ENCODE measurements at places on chromosomes 5 and 9.

- DNase-seq = peak; percentile 80
These were observed 203.9 kb upstream of the RASEF start for GRCh38 chr9:83266666-83267496.

DNA sequence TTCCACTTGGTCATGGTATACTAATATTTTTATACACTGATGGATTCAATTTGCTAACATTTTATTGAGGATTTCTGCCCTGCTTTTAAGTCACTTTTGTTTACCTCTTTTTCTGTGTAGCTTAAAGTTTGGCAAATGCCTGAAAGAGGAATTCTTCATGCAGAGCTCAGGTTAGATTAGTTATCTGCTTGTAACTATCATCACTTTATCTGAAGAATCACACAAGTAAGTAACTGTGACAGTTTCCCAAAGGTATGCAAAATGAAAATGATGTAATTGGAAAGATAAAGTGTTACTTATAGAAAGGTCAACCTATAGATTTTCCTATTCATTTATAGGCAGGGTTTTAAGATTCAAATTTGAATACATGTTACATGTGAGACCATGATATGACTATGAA lies 188.8 kb upstream of the ACTBL2 start:
- DNase-seq = no peak

GRCh38 chr5:103232393-103232999 lies 26.1 kb upstream of the MACIR start:
- DNase-seq = peak; percentile 56

- DNase-seq = no peak
These were observed 721.0 kb upstream of the ARRDC3 start for GRCh38 chr5:92104126-92104525.

DNA sequence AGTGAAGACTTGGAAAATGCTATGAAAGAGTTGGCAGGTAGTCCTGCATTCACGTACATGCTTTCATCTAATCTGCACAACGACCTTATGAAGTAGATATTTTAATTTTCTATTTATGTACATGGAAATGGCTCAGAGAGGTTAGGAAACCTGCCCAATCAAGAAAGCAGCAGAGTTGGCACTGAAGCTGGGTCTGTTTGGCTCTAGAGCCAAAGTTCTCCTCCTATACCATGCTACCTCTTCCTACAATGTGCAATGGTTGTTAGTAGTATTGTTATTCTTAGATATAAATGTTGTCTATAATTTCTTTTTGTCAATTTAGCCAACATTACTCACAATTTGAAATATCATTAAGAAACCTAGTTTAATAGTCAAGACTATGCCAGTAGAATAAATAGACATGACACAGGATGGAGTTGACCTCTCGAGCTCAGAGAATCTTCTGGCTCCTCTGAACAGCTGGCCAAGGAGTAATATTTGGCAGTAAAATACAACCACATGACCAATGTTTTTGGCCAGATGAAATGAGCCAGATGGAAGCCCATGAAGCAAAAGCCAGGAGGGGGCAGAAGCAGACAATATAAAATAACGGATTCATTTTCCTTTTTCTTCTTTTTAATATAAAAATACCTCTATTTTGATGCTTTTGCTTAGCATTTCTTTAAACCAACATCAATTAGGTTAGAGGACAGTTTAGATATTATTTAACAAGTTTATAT lies 542.3 kb downstream of the PDE4D start:
- DNase-seq = no peak

- DNase-seq = peak; percentile 5
These were observed 136.9 kb upstream of the RFX3 start for GRCh38 chr9:3662671-3663070.

GRCh38 chr9:136943291-136944211 lies 987 bp downstream of the FBXW5 start:
- DNase-seq = peak; percentile 44

- DNase-seq = peak; percentile 9
These were observed 486.4 kb upstream of the ZNF608 start for GRCh38 chr5:125232779-125233230.

GRCh38 chr9:70880535-70880934 lies 240.9 kb downstream of the TRPM3 start:
- DNase-seq = no peak

- no peak for DNase-seq
These were observed 38.4 kb downstream of the BNC2 start for GRCh38 chr9:16832101-16832500.

DNA sequence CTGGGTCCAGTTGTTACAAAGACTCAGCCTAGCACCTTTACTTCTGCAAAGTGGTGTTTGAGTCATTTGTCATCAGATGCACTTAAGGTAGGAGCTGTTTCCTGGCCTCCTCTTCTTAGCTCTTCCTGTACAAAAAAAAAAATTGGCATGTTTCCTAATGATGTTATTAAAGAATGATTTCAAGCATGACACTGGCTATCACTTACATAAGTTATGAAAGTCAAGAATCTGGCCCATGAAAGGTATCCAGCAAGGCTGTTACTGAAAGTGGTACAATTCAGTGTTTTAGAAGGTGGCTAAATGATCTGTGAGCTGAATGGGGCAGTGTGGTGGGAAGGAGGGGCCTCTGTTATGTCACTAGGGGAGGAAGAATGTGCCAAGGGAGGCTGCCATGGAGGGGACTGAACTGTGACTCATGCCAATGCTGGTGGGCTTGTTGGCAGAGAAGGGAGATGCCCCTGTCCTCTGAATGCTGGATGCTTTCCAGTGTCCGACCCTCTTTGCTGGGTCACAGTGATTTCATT lies 175.1 kb upstream of the MAP1B start:
- peak; percentile 81 for DNase-seq

- no peak for DNase-seq
These were observed 4.7 kb downstream of the SPTAN1 start for GRCh38 chr9:128556926-128557634.

- DNase-seq = peak; percentile 44
These were observed 38.2 kb downstream of the MED10 start for GRCh38 chr5:6340100-6340499.

DNA sequence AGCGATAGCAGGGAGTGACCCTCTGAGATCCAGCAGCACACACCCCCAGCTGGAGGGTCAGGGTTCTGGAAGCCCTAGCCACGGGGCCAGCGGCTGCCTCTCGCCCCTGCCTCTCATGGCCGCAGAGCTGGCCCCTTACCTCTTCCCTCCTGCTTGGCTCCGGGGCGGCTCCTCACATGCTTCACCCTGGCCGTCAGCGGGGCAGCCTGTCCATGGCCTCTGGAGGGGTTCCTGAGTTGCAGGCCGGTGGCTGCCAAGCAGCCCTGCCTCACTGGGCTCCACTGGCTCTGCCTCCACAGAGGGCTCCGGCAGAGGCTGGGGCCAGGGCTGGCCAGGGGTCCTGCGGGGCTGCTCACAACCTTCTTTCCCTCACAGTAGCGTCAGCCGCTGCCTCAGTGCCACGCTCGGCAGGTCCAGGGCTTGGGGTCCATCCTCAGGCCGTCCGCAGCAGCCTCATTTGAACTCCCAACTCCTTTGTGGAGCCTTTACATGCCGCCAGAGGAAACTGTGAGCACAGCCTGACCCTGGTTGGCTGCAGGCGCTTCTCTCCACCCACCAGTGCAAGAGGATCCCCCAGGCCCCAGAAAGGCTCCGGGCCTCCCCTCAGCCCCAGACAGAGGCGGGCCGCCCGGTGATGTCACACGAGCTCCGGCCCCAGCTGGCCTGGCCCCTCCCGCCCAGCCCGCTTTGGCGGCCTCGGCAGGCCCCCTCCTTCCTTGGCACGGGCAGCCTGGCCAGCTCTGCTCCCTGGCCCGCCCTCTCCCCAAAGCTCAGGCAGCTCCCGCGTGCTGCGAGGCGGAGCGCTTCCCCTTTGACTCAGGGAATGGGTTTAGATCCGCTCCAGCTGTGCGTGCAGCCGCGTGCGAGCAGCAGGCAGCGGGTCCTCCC lies at the start of gene ANGPTL2:
Gene ANGPTL2, minus strand, starts transcription at position 460 of the 888 bp plus-strand sequence. CDS start 13,904 bp downstream, outside the sequence.
- peak; percentile 89 for DNase-seq

DNA sequence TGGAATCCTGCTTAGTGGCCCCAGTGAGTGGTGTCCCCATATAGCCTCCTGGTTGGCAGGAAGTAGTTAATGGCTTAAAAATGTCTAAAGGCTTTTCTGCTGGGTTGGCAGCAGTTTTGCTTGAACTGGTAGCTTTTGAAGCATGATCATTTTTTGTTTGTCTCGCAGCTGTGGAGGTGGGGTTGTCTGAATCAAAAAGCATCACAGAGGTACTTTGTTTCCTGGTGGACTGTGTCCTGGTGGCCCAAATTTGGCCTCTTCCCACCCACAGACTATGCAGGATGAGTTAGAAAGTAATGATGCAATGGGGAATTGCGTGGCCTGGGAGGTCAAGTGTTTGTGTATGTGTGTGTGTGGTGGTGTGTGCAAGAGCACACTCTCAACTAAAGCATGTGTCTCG lies 322.7 kb downstream of the ARHGEF28 start:
- DNase-seq = peak; percentile 83

- no peak for DNase-seq
These were observed 93.9 kb upstream of the LMX1B start for GRCh38 chr9:126519660-126520420.

DNA sequence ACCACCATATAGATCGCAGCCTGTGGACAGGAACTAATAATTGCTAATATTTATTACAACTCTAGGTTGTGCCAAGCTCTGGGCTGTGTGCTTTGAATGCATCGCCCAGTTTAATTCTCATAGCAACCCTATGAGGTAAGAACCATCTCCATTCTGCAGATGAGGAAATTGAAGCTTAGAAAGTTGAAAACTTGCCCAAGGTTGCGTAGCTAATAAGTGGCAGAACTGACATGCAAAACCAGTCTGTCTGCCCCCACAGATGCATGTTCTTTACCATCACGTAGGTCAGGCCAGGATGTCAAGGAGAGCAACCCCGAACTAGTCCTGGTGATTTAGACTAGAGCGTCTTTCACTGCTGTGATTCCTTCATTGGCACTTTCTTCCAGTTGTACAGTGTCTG lies 15.6 kb downstream of the WWC1 start:
- no peak for DNase-seq

- no peak for DNase-seq
These were observed 516.5 kb downstream of the DNAH5 start for GRCh38 chr5:13427827-13428557.

DNA sequence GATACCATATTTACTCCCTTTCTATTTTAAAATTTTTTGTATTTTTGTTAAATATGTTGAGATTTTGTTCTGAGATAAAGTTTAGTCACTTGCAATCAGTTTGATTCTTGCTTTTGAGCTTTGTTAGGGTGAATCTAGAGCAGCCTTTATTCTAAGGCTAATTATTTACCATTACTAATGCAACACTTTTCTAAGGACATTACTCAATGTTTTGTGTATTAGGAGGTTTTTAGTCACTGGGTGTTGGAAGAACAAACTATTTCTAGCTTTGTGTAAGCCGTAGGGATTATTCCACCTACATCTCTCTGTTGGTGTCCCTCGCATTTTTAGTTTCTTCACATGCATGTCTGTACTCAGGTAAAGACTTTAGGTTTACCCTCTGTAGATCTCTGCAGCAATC lies 379.5 kb upstream of the CD180 start:
- DNase-seq = no peak

DNA sequence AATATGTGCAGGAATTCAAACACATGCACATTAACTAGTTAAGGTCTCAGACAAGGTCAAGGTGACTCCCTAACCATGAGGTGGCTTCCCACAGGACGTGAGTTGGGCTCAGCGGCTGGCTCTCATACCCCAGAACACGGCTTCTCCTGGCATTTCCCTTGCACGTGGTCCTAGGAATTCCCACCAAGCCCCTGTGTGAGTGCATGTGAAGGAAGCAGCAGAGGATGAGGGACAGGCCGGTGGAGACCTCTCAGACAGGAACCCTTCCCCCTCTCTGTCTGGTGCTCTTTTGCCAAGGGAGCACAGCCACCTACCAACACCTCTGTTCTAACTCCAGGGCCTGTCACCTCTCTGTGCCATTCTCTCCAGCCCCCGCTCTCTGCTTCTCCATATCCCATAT lies 271.0 kb downstream of the FSTL4 start:
- peak; percentile 51 for DNase-seq

DNA sequence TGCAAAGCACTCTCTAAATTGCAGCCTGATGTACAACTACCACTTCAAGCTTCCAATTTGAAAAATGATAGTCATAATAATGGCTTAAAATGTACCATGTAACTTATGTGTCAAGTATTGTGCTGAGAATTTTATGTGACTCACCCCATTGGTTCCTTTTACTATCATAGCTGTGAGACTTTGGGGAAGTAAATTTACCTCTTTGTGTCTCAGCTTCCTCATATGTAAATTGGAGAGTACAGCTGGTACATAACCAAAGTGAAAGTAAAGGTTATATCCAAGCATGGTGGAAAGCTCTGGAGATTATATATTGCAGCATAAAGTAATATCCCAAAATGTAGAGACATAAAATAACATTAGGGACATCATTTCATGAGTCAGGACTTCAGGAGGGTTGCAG lies 2200.4 kb upstream of the C9orf72 start:
- DNase-seq = peak; percentile 70

DNA sequence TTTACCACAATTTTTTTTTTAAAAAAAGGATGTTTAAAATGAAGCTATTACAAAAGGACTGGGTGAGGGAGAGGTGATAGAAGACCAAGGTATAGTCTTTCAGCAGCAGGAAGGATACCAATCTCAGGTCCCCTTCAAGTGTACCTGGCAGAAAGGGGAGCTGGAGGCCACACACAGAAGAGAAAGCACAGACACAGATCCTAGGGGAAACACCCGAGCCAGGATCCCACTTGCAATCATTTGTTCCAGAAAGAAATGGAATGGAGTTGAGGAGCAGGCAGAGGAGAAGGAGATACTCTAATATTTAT lies 5.6 kb downstream of the GNPDA1 start:
- no peak for DNase-seq

- no peak for DNase-seq
These were observed 217.8 kb upstream of the TMEM161B start for GRCh38 chr5:88486431-88486830.

DNA sequence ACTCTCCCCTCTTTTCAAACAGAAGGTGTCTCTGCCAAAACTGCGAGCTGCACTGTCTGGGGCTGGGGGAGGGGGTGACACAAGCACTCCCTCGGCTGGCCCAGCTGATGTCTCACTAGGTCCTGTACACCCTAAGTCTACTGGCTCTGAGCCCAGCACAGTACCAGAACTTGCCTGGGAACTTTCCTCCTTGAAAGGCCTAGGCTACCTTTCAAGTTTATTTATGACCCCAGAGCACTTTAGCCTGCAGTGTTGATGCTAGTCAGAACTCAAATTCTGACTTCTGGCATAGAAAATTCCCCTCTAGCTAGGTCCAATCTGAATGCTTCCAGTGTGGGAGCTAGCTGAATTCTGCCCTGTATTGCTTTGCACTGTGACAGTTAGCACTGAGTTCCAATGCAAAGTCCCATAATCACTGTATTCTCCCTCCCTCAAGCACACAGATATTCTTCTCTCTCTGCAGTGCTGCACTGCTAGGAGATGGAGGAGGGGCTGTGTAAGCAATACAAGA lies 10.5 kb downstream of the LURAP1L start:
- DNase-seq = peak; percentile 45

GRCh38 chr5:151661968-151662732 lies 24.6 kb downstream of the SPARC start:
- DNase-seq = no peak

DNA sequence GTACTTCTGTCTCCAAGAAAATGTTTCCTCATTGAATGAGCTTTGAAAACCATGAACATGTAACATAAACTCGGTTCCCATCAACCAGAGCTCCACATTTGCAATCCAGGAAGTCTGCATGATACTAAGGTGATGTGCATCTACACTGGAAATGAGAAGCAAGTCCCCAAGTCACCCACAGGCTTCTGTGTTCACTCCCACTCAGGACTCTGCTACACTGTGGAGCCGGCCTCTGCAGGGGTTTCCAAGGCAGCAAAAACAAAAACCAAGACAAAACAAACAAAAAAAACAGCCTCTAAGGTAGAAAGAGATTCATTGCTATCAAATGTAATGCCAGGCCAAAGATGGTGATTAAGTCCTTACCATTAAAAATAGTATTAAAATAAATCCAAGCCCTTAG lies 593.7 kb downstream of the IRX1 start:
- no peak for DNase-seq

GRCh38 chr9:104784098-104784497 lies 20.2 kb downstream of the NIPSNAP3B start:
- DNase-seq = no peak

Measured in kidney tubule cell (primary cell).